ENCODE measurements at places on chromosomes 3 and 15.

- no peak for DNase-seq
Observed at GRCh38 chr15:63595065-63595464, 2.1 kb upstream of the FBXL22 start.

DNA sequence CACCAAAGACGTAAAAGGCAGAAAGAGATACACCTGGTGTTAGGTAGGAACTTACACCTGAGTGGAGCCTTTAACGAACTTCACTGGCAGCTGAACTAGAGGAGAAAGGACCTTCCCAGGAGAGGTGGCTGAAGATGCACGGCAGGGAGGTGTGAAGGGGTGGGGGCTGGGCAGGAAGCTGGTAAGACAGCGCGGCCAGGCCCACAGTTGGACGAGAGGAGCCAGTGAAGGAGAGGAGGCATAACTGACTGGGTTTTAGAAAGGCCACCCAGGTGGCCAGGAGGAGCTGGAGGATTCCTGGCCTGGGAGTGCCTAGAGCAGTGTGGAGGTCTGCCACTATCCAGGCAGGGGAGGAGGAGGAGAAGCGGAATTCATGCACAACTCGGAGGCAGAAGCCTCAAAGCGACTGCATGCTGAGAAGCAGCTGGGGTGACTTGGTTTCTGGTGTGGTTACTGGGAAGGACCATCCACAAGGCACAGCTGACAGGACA lies 51.9 kb downstream of the SLC41A3 start:
- no peak for DNase-seq

- no peak for DNase-seq
Observed at GRCh38 chr3:17129556-17129955, 244.8 kb downstream of the PLCL2 start.

DNA sequence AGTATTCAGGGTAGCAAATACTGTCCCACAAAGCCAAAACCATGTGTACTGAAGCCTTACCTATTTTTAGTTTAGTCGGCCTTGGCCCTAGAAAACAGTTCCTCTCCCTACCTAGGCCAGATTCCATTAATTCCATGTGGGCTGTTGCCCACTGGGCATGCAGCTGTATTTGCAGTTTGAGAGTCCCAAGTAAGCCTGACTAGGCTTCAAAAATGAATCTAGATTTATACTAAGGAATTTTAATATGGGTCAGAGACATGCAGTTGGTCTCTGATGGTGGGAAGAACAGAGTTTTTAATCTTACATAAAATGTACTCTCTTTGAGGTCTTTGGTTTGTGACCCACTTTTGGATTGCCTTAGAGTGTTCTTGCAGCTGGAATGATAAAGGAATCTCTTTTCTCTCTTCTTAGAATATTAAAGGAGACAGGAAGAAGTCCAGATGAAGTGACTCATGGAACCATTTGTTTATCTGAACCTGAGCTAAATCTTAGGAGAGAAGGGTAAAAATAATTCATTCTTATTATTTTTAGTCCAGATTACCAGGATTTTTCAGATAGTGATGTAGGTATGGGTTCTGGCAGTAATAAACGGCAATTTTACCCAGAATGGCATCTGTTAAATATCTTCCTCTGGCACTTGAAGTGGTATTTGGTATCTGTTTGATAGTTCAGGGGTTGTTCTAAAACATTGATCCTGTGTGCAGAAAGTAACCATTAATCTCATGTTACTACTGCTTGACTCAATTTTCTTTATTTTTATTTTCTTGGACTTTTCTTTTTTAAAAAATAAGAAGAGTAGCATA lies 33.8 kb downstream of the GLCE start:
- no peak for DNase-seq

DNA sequence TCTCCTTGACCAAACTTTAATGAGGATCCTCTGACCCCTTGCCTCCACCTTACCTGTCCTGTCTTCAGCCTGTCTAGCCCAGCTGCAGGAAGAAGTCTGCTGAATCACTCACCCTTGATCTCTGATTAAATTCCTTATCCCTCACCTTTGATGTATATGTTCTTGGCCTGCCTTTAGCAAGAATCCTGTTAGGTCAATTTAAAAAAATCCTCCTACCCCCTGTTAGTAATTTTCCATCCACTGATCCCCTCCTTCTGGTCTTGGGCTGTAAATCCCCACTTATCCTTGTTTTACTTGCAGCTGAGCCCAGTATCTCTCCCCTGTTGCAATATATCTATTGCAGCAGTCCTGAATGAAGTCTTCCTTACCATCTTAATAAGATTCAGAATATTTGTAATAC lies 39.0 kb downstream of the MYH15 start:
- DNase-seq, result no peak

DNA sequence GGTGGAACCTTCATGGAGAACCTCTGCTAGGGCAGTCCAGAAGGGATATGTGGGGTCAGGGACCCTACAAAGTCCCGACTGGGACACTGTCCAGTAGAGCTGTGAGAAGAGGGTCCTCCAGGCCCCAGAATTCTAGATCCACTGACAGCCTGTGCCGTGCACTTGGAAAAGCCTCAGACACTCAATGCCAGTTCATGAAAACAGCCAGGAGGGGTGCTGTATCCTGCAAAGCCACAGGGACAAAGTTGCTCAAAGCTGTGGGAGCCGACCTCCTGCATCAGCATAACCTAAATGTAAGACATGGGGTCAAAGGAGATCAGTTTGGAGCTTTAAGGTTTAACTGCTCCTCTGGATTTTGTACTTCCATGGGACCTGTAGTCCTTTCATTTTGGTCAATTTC lies 448.8 kb upstream of the CADM2 start:
- DNase-seq, result no peak

Measured in activated CD4-positive, alpha-beta memory T cell treated with anti-CD3 and anti-CD28 coated beads for 36 hours (primary cell).